ENCODE measurements at places on chromosomes 7 and 10. TPM values are rescaled to one million over a fixed set of nuclear protein-coding genes. Genes with fewer than 3 reads are reported as not detected.

- DNase-seq = no peak
Observed at GRCh38 chr7:152984421-152984820, 224.9 kb downstream of the ACTR3B start.

PARD3 gene
- 2.8 TPM for total RNA-seq

ELN gene
- not detected for total RNA-seq

TFR2 gene
- 10.1 TPM for total RNA-seq

Measured in activated CD4-positive, alpha-beta T cell treated with anti-CD3 and anti-CD28 coated beads for 36 hours (primary cell).